Cerebellar cortex (tissue), 1 donor: ENCODE measurements at places on chromosomes 2 and 18.

DNA sequence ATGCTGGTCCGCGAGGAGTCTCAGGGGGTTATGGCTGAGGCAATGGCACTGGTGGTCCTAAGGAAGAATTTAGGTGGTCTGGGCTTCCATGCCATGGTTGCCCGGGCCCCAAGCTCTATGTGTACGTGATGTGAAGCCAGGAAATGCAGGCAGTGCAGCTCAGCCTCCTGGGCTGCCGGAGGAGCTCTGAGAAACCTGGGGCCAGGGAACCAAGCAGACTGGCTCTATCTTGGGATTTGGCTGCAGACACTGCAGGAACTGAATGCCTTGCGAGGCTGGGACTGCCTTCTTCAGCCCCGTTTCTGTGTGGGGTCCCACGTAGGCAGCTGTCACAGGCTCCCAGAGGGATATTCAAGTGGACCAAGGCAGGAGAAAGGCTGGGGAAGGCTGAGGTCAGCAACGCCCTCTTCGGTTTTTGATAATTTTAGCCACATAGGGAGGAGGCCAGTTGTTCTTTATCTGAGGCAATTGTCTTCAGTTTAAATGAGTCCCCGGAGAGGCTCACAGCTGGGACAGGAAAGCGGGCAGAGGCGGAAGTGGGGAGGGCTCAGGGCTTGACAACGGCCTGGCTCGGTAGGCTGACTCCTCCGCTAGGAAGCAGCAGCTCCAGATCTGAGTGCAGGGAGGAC is 77.7 kb downstream of the RHOB start:
- no peak for DNase-seq

DNA sequence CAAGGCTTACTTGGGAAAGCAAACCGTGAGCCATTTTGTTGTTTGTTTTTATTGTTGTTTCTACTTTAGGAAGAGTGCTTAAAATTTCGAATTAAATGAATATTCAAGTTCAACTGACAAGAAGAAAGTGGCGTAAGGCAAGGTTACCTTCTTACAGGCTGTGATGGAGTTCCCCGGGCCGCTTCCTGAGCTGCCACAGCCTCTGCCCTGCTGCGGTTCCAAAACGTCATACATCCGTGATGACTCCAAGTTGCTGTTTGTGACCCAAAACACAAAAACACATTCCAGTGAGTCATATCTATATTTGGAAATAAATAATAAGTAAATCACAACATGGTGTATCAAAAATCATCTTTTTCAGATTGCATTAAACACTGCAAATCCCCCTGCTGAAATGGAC is 49.7 kb downstream of the SPHKAP start:
- DNase-seq: no peak

GRCh38 chr2:206832873-206833272 is 67.5 kb downstream of the FASTKD2 start:
- DNase-seq: no peak

DNA sequence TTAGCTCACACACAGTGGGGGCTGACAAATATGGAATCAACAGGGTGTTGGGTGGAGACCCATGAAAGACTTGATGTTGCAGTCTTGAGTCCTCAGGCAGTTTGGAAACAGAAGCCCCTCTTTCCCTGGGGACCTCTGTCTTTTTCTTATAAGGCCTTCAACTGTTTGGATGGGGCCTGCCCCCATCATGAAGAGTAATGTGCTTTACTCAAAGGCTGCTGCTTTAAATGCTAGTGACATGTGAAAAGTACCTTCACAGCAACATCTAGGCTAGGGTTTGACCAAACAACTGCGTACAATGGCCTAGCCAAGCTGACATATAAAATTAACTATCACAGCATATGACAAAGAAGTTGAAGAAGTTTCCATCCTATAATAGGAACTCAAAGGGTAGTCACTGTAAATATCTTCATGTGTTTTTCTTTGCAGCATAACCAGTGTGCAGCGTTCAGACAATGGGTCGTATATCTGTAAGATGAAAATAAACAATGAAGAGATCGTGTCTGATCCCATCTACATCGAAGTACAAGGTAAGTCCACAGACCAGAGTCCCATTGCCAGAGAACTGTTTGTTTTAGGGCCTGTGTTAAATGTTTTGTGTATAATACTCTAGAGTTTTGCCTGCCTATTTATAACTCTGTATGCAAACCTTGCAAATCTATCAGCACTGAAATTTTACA is 46.3 kb downstream of the MERTK start:
- DNase-seq: no peak

DNA sequence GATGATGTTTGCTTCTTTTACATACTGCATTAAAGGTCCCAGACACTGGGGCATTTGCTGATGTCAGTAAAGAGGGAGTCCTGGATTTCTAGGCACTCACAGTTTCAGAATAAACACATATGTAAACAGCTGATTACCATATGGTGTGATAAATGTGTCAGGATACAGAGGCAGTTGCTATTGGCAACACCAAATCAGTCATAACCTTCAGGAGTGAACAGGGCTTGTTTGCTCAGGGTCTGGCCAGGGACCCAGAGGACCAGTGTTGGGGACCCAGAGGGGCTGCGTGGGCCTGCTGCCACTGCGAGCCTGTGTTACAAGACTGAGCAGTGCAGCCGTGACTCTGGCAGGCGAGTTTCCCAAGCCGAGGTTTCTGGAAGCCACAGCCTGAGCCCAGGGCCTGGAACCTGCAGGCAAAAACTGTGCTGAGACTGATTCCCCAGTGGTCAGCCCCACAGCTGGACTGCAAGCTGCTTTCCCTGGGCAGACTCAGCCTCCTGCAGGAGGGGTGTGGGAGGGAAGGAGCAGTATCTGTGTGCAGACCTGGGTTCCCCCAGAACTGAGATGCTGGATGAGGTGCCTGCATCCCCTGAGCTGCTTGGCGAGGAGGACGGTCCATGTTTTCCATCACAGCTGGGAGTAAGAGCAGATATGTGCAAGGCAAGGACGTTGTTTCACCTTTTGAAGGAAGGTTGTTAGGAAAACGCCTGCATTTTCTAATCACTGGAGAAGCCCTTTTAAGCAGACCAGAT is 23.6 kb downstream of the ASAP2 start:
- DNase-seq: peak; percentile 54
